ENCODE measurements at places on chromosomes 5 and 9.

GRCh38 chr5:110644357-110644756 lies 82.1 kb downstream of the TMEM232 start:
- no peak for DNase-seq

GRCh38 chr9:98406469-98406868 lies 151.0 kb upstream of the TBC1D2 start:
- DNase-seq: no peak

DNA sequence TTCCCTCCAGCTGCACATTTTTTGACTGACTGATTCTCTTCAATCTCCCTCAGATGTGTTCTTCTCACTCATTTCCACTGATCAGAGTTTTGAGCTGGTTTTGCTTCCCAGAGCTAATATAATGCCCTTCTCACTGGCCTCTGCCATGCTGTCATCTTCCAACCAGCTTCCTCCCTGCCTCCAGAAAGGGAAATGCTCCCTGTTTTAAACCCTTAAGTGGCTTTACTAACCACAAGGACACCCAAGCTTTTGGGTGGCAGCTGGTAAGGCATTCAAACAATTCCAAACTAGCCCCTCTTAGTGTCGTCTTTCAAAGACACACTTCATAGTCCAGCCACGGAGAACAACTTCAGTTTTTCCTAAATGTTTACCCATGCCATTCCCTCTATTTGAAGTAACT lies 172.5 kb downstream of the CRB2 start:
- DNase-seq: no peak

GRCh38 chr5:58444805-58445204 lies 15.1 kb downstream of the PLK2 start:
- DNase-seq: no peak

DNA sequence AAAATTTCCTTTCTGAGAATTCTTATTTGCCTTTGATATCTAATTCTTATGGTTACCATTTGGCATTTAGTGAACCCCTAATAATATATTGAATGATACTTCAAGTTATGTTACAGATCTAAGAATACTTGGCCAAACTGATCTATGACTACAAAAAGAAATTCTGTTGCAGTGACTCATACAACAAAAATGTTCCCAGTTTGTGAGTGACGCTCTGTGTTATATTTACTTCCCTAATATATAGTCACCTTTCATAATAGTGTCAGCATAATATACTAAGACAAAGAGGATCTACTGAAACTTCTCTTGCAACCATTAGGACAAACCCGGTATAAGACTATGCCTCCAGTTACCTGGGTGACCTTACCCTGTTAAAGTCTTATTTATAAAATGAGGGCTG lies 216.9 kb upstream of the TLX3 start:
- peak; percentile 5 for DNase-seq

- no peak for DNase-seq
These were observed 359 bp downstream of the PRELID1 start for GRCh38 chr5:177303925-177304391.

DNA sequence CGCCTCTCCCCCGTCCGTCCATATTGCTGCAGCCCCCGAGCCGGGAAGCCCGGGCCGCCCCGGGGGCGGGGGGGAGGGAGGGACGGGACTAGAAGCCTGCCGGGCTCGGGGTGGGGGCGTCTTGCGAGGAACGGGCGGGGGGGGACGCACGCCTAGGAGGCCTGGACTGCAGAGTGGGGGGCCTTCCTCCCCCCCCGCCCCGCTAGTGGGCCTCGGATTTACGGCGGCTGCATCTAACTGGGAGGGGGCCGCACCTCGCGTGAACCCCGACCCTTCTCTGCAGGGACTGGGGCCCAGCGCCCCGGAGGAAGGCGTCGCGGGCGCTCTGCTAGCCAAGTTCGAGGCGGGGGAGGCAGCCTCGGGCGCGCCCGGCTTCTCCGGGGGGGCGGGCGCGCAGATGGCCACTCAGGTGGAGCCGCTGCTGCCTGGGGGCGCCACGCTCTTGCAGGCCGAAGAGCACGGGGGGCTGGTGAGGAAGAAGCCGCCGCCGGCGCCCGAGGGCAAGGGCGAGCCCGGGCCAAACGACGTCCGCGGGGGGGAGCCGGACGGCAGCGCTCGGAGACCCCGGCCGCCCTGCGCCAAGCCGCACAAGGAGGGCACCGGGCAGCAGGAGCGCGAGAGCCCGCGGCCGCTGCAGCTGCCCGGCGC lies at the start of gene LARP1:
Gene LARP1, plus strand, starts transcription at position 17 of the 648 bp plus-strand sequence. Its CDS starts 381 bp downstream, at position 398.
- no peak for DNase-seq

- no peak for DNase-seq
These were observed 14.0 kb downstream of the COL27A1 start for GRCh38 chr9:114169029-114169951.

DNA sequence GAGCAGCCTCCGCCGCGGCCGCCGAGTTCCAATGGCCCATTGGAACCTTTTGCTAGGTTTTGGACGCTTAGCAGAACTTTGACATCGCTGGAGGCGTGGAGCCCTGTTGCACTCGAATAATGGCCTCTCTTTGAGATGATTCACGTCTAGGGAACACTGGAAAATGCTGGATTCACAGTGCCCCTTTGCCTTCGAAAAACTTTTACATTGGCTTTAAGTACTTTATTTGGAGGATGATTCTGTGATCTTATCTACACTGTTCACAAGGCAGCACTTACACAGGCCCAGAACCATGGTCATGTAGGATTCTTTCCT lies 536 bp upstream of the PPIC start:
- no peak for DNase-seq

DNA sequence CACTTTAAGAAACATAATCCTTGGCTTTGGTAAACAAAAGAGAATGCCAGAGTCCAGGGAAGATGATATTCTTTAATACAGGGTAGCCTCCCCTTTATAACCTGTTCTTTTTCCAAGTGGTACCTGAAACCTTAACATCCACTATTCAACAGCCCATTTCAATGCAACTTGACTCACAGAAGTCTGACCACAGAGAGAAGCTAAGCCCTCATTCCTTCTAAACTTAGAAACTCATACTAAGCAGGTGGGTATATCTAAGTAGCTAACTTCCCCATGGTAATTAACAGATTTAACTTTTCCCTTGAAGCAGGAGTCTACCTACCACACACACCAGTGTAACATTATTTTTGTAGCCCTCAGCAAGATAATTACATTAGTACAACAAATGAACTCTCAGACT lies 91.9 kb downstream of the CEMIP2 start:
- DNase-seq: no peak

GRCh38 chr9:112487008-112487798 lies 576 bp downstream of the KIAA1958 start:
- no peak for DNase-seq

GRCh38 chr5:9015937-9016270 lies 530.0 kb downstream of the SEMA5A start:
- no peak for DNase-seq

- no peak for DNase-seq
These were observed 246.7 kb downstream of the GAS1 start for GRCh38 chr9:86700629-86701028.

GRCh38 chr9:132846109-132846917 lies 31.8 kb downstream of the AK8 start:
- DNase-seq: no peak

DNA sequence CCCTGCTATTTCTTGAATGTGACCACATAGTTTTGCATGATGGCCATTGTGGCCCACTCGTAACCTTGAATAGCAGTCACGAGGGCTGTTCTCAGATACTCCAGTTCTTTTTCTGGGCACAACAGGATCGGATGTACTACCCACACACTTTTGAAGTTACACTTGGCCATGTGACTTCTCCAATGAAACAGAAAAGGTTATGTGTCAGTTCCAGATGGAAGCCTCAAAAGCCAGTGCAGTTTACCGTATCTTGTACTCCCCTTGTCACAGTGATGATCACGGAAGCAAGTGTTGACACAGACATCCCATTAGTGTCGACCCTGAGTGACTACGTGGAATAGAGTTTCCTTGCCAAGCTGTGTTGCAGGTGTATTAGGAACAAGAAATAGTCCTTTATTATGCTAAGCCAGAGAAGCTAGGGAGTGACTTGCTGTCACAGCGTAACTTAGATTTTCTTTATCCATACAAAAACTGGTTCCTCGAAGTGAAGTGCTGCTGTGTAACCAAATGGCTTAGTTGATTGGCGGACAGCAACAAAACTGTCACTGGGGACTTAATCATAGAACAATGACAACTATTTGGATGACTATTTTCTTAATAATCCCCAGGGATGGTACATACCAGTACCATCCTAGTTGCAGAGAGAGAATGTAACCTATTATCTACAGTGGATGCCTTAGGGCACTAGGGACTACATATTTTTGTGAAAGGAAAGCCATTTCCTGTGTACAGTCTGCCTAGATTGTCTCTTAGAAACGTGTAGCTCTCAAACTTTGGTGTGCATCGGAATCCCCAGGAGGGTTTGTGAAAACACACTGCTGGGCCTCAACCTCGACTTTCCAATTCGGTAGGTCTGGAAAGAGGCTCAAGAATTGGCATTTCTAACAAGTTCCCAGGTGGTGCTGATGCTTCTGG lies 90.1 kb upstream of the DMRT1 start:
- no peak for DNase-seq

GRCh38 chr5:125659316-125660023 lies 763.7 kb upstream of the GRAMD2B start:
- no peak for DNase-seq

DNA sequence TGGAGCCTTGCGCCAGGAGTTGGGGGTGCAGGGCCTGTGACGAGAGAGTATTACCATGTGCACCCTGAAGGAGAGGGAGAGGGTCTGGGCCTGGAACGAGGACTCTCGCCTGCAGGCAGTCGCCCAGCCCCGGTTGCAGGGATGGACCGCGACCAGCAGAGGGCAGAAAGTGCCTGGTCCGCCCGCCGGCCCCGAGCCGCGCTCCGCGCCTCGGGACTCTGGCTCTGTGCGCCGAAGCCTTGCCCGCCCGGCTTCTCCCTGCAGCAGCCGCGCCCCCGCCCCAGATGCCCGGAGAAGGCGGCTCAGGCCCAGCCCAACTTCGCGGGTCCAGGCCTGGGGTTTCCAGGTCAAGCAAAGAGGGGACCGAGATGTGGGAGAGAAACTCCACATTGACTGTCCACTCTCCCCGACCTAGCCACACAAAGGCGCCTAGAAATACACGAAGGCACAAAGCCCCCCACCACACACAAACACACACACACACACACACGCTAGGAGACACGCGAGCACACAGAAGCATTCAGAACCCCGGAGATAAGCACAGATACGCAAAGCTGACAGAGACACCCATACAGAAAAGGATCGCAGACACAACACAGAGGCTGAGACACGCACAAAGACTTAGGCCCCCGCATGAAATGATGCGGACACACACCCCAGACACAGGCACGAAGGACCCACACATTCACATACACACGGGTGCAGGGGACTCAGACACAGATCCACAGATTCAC lies 2.0 kb upstream of the LMX1B start:
- DNase-seq: no peak

GRCh38 chr5:110884005-110884404 lies 145.2 kb downstream of the SLC25A46 start:
- DNase-seq: no peak

- DNase-seq: no peak
These were observed 149.1 kb downstream of the SMARCA2 start for GRCh38 chr9:2164268-2164667.
